ENCODE measurements at places on chromosomes 2 and 18. TPM values are rescaled to one million over a fixed set of nuclear protein-coding genes. Genes with fewer than 3 reads are reported as not detected.

The NEUROD1 gene
- total RNA-seq, result not detected

The MAT2A gene
- total RNA-seq, result 333 TPM

The ANKRD29 gene
- 0.07 TPM for total RNA-seq

The ERMN gene
- total RNA-seq, result 3.7 TPM
